ENCODE measurements at places on chromosomes 4 and X.

DNA sequence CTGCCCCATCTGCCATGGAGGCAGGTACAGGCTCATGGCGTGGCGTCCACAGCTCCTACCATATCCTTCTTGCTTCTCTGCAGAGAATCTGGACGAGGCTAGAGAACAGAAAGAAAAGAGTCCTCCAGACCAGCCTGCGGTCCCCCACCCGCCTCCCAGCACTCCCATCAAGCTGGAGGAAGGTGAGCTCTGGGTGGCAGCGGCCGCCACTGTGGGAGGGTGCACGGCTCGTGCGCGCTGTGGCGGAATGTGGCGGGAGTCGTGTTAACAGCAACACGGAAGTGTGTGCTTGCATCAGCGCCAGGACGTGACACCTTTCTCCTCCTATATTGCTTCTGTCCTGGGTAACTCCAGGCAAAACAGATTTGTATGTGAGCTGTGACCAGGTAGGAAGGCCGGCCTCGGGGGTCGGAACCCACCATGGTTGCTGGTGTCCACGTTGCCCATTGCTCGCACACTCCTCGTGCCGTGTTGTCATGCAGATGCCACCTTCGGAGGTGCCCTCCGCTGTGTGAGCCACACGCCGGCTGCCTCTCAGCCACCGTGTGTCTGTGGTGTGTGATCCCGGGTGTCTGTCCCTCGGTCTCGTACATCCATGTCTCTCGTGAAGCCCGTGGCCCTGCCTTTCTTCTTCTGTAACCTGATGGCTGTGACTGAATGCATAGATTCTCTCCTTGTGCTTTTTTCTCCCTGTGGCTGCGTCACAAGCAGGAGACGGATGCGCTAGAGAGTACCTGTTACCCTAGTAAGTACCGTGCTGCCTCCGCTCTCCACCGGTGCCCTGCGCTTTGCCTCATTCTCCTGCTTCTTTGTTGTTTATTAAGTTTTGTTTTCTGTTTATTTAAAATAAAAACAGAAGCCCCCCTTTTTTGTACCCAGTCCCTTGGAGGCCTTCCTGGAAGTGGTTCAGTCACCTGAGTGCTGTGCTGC is 37.0 kb downstream of the NOP14 start:
- DNase-seq, result no peak

DNA sequence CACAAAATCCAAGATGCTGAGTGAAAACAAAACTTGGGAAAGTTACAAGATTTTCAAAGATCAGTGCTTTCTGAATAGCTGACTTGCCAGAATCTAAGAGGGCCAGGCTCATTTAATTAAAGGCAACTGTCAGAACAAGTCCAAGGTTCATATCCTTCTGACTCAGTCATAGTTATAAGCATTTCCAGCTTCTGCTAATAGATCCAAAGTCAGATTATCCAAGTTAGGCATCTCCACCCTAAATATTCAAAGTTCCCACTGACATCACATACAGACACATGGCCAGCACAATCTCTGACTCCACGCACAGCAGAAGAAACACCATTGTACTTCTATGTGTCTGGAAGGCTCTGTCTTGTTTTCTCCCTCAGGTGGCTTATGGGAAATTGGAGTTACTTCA is 41.8 kb downstream of the GASK1B start:
- no peak for DNase-seq

- no peak for DNase-seq
Observed at GRCh38 chrX:68994891-68995255, 166.1 kb downstream of the EFNB1 start.

GRCh38 chrX:133859860-133860259 is 125.5 kb downstream of the GPC3 start:
- DNase-seq, result no peak

DNA sequence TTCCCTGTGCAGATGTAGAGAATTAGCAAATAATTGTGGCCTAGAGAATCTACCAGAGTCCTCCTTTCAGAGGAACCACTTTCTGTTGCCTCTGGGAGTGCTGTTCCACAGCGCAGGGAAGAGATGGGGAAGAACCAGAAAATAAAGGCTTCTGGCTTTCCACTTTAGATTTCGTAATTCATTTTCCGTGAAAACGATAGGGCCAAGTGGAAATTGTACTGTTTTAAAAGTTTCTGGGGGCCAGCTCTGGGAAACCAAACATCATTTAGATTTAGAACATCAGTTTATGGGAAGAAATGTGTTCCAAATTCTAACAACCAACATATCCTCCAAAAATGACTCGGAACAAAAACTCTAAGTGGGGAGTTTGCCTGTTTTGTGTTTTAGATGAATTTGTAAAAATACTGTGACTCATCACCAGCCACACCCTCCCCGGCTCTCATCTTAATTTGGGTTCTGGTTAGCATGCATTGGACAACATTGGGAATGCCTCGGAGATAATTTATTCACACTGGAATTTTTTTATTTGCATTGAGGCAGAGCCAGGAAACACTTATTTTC is 65.2 kb upstream of the LNX1 start:
- DNase-seq, result no peak

GRCh38 chrX:146658379-146658778 is 151.2 kb upstream of the CXorf51B start:
- DNase-seq, result no peak

DNA sequence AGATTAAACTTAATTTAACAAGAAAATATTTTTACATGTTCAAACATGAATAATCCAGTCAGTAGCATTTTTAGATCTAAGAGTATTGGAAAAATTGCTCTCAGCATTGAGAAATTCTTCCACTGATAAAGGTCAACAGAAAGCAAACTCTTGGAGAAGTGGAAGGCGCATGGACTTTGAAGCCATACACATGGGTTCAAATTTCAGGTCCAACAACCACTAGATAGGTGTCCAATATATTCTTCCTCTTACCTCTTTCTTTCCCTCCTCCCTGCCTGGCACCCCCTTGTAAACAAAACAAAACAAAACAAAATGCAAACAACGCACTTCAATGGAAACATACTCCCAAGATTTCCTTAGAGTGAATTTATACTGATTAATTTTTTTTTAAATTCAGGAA is 28.4 kb upstream of the PRSS48 start:
- no peak for DNase-seq
